Effector CD4-positive, alpha-beta T cell (primary cell): ENCODE measurements at places on chromosomes 4 and X.

- DNase-seq, result no peak
Observed at GRCh38 chr4:36286481-36286871, 5.1 kb downstream of the DTHD1 start.

GRCh38 chr4:90306810-90307209 is 179.6 kb downstream of the CCSER1 start:
- no peak for DNase-seq

GRCh38 chrX:106933538-106933961 is 13.3 kb downstream of the CLDN2 start:
- no peak for DNase-seq

- no peak for DNase-seq
Observed at GRCh38 chr4:42633605-42634388, 23.1 kb downstream of the ATP8A1 start.

DNA sequence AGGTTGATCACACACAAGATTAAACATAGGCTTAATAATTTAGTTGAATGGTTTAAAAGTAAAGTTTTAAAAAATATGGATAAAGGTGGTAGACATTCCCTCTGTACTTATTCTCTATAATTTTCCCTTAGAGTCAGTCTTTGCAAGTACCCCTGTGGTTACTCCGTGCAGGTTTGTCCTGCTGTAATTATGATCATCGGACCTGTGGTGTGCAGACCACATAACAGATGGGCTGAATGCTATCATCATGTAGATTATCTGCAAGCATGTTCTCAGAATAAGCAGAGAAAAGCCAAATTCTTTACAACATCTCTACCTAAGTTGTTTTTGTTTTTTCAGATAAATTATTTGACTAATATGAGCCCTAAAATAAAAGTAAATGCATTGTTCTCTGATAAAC is 146.8 kb downstream of the FSTL5 start:
- DNase-seq, result no peak

GRCh38 chrX:112197840-112198239 is 115.3 kb upstream of the TRPC5 start:
- no peak for DNase-seq

DNA sequence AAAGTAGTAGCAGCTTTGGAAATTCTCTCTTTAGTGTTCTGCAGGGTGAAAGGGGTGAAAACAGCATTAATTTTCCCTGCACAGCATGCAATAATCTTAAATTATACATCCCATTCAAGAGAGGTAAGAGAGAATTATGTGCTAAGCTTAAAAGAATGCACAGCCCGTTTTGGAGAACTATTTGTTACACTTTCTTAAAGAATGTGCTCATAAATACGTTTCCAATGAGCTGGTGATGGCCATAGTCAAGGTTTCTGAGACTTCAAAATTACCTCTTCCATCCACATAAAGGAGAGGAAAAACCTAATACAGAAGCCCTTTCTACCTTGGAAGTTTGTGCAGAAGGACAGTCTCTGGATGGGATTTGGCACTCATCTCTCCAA is 766.7 kb upstream of the TENM3 start:
- DNase-seq, result no peak

- no peak for DNase-seq
Observed at GRCh38 chrX:100376576-100376975, 33.5 kb downstream of the PCDH19 start.

- no peak for DNase-seq
Observed at GRCh38 chr4:41420541-41420940, 117.4 kb upstream of the LIMCH1 start.

DNA sequence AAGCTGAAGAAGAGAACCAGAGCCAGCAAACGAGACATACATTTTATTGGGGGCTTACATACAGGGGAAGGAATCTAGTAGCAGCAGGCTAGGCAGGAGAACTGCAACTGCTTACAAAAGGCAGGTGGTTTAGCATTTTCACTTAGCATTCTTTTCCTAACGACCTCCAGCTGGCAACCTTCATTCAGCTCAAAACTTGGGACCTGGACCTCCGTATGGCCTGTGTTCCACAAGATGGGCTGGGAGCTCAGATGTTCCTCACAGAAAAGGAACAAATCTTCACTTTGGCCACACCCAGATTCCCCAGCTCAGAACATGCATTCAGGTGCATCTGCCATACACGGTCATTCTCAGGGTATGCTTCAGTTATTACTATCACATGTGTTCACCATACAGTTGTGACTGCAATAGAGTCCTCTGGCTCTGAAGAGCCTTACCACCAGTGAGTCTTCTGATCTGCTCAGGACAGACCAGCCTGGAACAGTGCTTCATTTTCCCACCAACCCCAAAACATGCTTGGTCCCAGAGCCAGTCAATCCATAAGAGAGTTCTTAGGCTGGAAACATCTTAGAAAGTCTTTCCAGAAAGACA is 29.6 kb upstream of the AP1AR start:
- no peak for DNase-seq

GRCh38 chr4:178681871-178682270 is 1239.6 kb upstream of the AGA start:
- no peak for DNase-seq

GRCh38 chr4:175460414-175460813 is 351.6 kb downstream of the GPM6A start:
- DNase-seq, result no peak

DNA sequence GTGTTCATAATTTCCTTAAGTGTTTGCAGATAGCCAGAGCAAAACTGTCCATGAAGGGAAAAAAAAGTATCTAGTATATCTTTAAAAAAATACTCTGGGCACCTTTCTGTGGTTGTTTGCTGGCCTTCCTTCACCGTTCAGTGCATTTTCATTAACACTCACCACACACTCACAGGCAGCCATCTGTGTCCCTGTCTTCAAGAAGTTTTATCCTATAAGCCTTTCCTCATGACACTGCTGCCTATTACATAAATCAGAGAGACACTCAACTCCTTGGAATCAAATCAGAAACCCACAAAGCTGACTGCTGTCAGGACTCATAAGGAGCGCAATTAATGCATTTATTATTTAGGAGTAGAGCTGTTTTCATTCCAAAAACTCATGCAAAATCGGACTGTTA is 1720.2 kb downstream of the PCDH7 start:
- no peak for DNase-seq

DNA sequence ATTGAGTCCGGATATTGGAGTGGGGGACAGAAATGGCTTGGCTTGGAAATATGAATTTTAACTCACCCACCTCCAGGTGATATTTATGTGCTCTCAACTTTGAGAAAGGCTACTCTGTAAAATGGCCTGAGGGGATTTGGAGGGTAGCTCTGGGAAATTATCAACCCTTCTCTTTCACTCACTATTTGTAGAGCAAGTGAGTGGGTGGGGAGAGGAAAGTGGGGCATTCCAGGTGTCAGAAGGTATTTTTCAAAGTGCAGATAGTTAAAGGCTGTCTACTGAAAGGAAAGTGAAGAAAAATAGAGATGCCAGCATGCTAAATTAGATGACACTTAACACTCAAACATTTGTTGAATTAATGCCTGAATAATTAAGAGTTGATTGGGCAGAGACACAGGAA is 44.1 kb downstream of the TMEM164 start:
- no peak for DNase-seq

- no peak for DNase-seq
Observed at GRCh38 chr4:114025176-114025777, 45.8 kb upstream of the ARSJ start.

DNA sequence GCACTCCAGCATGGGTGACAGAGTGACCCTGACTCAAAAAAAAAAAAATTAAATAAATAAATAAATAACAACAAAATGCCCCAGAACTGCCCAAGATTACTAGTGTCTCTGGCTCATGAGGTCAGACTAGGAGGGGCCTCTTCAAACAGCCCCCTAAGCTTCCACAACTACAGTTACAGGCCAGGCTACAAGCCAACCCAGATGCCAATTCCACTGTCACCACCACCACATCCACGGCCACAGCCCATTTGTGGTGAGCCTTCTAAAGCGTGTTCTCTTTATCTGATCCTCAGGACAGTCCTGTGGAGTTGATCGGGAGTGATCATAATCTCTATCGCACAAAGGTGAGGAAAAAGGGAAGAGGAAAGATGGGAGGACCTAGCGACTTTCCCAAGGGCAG is 36.6 kb downstream of the IGFBP7 start:
- no peak for DNase-seq

DNA sequence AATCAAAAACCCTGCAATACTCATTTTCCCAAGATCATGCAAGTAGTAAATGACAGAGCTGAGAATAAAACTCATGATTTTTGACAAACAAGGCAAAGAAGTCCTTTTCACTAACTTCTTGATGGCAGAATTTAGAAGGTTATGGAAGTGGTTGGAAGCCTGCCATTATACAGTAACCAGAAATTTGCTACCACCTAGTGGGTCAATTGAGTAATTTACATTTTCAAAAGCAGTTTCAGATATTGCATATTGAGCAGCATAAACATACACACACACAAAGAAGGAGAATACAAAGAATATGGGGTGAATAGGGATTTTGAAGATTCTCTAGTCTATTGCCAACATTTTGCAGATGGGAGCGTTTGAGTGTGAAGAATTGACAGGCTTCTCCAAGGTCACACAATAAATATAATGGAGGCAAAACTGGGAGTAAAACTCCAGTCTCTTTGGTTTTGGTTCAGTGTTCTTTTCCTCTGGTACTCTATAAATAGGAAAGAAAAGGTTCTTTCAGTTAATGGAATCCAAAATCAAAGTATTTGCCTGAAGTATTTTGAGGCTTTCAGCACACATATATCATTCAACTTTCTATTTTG is 70.2 kb downstream of the GC start:
- no peak for DNase-seq

DNA sequence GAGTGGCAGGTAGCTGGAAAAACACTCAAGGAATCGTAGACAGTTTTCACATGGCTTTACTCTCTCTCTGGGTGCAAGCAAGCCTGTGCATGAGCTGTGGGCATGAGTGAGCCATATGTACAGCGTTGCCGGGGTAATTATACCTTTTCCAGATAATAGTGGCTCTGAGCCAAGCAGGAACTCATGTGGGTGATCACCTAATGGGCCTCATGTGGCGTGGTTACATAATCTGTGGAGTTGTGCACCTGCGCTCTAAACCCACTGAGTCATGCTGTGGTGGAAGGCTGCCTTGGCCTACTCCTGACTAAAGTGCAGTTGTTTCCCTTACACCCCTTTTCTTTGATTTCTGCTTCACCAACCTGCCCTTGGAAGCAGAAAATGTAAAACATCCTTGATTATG is 1564.5 kb upstream of the PCDH10 start:
- DNase-seq, result no peak

DNA sequence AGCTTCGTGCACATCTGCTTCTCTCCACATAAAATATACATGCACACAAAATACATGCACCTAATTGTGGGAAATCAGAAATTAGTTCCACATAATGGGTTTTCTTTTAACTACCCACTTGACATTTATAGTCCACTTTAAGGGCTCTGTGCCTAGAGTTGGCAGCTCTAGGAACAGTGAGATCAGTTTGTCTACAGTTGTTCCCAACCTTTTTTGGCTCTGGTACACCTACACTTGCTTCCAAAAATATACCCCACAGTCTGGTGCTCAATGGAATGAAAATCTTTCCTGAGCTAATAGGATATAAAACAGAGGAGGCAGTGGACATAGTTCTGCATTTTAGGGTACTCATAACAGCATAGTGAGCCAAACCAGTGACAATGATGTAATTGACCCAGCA is 36.1 kb downstream of the HDAC8 start:
- no peak for DNase-seq

GRCh38 chr4:118398226-118399090 is 45.7 kb upstream of the PRSS12 start:
- DNase-seq, result no peak

- no peak for DNase-seq
Observed at GRCh38 chr4:67880866-67881610, 2.8 kb downstream of the TMPRSS11D start.

- no peak for DNase-seq
Observed at GRCh38 chrX:27463187-27463586, at the start of gene PPP4R3C. Gene PPP4R3C, minus strand, starts transcription at chrX:27463341. Its CDS starts 45 bp downstream, at chrX:27463296.

DNA sequence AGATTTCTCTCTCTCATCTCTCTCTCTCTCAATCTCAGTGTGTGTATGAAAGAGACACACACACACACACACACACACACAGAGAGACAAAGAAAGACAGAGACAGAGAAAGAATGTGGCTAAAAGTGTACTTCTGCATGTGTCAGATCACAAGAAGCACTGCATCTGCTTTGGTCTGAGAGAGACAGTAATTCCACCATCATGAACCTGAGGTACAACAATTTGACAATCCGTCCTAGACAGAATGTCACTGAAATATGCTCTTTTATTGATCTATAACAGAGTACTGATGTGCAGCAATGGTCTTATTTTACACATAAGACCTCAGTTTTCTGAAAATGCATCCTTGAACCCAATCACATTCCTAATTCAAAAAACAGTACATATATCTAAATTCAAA is 576.2 kb upstream of the SMIM31 start:
- no peak for DNase-seq

DNA sequence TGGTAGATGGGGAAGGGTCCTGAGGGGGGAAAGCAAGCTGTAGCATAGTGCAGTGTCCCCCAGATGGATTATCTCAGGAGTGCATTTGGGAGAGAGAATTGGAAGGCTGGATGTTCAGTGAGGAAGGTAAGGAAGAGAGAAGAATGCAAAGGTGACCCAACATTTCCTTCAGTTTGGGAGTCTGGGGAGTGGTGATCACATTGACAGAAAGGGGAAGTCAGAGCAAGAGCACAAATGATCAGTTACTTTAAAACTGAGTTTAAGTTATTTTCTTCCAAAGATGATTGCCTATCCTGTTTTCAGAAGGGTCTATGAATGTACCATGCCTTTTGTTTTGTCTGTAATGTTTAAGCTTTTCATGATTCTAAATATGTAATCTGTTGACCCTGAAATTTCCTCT is 47.6 kb downstream of the ARHGAP10 start:
- no peak for DNase-seq

DNA sequence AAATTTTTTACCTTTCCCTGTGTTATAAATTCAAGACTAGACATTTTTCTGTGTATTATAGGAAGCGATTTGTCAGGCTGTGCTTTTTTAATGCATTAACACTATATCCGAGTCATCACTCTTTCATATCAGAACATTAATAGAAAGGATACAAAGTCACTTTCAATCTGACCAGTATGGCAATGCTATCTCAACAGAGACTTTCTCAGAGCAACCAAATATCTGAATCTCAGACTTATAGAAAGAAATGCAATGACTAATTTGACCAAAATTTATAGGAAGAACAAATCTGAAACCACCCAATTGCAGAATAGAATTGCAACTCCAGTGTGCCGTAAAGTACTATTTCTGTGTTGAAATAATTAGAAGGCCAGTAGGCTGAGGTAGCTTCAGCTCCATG is 473 bp upstream of the TKTL2 start:
- no peak for DNase-seq

DNA sequence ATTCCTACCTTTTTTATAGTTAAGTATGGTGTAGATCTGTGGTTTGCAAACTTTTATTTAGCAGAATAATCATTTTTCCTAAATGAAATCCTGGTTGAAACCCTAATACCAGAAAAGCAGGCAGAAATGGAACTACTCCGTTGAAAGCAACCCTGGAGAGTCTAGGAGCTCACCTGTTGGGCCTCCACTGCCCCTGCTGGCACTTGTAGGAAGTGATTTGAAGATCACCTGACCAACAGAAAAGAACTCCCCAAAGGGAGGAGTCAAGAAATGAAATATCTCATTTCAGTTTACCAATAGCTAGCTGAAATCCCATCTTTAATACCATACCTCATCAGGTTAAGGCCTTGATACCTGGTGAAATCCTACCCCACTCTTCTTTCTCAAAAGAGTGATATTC is 277.1 kb downstream of the KLHL13 start:
- DNase-seq, result no peak
